ENCODE measurements at places on chromosomes 3 and 15. TPM values are rescaled to one million over a fixed set of nuclear protein-coding genes. Genes with fewer than 3 reads are reported as not detected.

Gene MAP1A
- 0.99 TPM for total RNA-seq

Gene MYEF2
- total RNA-seq: 17.3 TPM

Gene FBLN2
- 1.5 TPM for total RNA-seq

Gene IGSF11
- total RNA-seq: 4.8 TPM

Gene BTLA
- not detected for total RNA-seq

Gene ESYT3
- 0.93 TPM for total RNA-seq

Gene CHRFAM7A
- total RNA-seq: 4.9 TPM

Gene LSMEM2
- total RNA-seq: not detected

Gene SPINK8
- not detected for total RNA-seq

Gene THOC7
- 67.6 TPM for total RNA-seq

Gene THAP10
- 6.7 TPM for total RNA-seq

Gene MCTP2
- total RNA-seq: not detected

Gene FEZF2
- not detected for total RNA-seq

Gene MKRN3
- total RNA-seq: 2.8 TPM

Gene SOX14
- not detected for total RNA-seq

Gene HES1
- total RNA-seq: 14.4 TPM

Gene CYFIP1
- 72.9 TPM for total RNA-seq

Gene ITIH1
- not detected for total RNA-seq

Gene CPEB1
- 3.4 TPM for total RNA-seq

Gene TMEM158
- total RNA-seq: 25.8 TPM
